HT-29 (cell line): ENCODE measurements at places on chromosomes 3 and 15. TPM values are rescaled to one million over a fixed set of nuclear protein-coding genes. Genes with fewer than 3 reads are reported as not detected.

- DNase-seq, result no peak
These were observed 7.9 kb upstream of the ATP2B2 start for GRCh38 chr3:10513306-10513705.

DNA sequence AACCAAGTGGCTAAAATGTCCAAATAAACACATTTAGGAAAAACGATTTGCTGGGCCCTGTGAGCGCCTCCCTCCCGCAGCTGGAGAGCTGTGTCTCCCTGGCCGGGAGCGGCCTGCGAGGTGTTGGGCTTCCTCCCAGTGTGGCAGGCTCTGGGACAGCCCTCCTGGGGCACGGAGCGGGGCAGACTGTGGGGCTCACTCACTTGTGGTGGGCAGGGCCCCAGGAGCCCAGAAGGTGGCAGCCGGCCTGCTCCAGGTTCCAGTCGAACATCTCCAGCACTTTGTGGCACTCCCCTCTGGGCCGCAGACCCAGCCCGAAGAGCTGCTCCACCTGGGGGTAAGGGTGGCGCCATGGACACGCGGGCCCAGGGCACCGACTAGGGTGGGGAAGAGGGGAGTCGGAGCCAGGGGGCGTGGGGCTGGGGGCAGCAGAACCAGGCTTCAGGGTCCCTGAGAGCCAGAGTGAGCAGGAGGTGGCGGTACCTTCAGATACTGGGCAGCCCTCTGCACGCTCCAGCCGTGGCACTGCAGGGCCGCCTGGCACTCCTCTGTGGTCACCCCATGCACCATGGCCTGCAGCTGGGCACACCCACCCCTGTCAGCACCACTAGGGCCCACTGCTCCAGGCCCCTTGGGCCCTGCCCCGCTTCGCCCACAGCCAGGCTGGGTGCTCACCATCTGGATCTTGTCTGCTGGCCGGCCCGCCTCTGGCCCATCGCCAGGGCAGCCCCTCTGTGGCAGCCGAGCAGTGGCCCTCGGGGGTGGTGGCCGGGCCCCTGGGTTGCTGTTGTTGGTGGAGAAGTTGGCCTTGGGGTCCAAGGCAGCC is 41.5 kb downstream of the TNK2 start:
- no peak for DNase-seq

DNA sequence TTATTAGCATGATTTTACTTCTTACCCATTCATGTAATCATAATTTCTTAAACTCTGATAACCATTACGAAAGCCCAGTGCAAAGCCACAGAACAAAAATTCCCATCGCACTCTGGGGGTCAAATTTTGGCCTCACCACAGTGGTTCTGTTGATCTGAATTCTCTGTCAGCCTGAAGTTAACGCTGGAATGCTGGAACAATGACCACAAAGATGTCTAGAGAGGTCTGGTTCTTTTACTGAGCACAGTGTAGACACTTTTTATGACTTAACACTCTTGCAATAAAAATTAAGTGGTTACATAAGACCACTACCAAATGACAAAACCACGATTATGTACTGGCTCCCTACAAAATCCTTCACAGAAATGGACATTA is 94.7 kb downstream of the PDZRN3 start:
- DNase-seq, result no peak

- no peak for DNase-seq
These were observed 265.2 kb downstream of the SHOX2 start for GRCh38 chr3:157841029-157841428.

DNA sequence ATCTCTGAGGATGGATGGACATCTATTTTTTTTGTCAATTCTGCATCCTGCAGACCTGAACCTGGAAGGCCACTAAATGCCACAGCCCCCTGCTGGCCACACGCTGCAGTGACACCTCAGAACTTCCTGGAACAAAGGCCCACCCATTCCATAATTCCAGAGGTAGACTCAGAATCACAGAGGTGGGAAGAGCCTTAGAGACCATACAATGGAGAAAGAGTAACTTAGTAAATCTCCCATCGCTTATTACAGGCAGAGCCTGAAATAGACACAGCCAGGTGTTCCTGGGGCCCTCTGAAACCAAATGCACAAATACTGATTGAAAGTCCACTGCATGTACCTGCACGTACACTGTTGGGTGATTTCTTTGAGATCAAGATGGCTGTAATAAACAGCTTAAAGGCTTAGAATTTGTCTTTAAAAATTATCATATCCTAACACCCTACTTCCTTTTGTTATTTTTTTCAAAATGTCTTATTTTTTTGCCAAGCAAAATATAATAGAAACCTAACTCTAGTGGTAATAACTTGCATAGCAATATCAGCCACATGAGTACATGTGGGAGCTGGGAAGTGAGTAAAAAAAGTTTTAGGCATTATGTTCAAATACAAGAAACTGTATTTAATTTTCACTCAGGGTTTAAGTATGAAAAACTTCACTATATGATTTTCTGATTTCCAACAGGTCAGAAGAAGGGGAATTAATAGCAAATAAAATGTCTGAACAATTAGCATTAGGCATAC is 62.7 kb downstream of the EOMES start:
- peak; percentile 71 for DNase-seq

CPEB1 gene
- total RNA-seq, result not detected in 2 replicates

MAP6D1 gene
- 5.4 and 10.4 TPM in 2 replicates for total RNA-seq

FRMD4B gene
- 19.6 and 21.2 TPM in 2 replicates for total RNA-seq

GOLGA6C gene
- total RNA-seq, result not detected in 2 replicates

RAB43 gene
- total RNA-seq, result 36.8 and 37.3 TPM in 2 replicates
